ENCODE measurements at places on chromosomes 2 and 18.

DNA sequence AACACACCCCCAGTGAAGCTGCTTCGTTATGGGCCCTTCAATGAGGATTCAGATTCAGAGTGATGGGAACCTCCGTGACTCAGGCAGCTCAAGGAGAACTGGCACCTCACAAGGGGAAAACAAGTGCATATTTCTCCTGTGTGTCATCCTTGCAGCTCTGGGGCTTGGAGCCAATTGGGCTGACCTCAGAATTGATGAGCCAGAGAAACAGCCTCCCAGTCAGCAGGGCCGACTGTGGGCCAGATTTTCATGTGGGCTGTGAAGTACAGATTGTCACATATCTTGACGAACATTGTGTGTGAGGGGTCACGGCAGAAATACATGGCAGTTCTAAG is 189.6 kb upstream of the SP5 start:
- H3K27ac ChIP-seq = no peak overlapping the region
- DNase-seq = no peak
- no peak overlapping the region for H3K4me3 ChIP-seq
- H3K4me1 ChIP-seq = peaks cover 7% of the 10 kb centered on the region
- H3K27me3 ChIP-seq = no peaks in the 10 kb centered on the region

- DNase-seq = no peak
- no peak overlapping the region for H3K27ac ChIP-seq
- H3K36me3 ChIP-seq = no peaks in the 10 kb centered on the region
- no peaks in the 10 kb centered on the region for H3K4me1 ChIP-seq
- H3K4me3 ChIP-seq = no peak overlapping the region
Measured at GRCh38 chr2:175750195-175750594, 251.9 kb downstream of the LNPK start.

DNA sequence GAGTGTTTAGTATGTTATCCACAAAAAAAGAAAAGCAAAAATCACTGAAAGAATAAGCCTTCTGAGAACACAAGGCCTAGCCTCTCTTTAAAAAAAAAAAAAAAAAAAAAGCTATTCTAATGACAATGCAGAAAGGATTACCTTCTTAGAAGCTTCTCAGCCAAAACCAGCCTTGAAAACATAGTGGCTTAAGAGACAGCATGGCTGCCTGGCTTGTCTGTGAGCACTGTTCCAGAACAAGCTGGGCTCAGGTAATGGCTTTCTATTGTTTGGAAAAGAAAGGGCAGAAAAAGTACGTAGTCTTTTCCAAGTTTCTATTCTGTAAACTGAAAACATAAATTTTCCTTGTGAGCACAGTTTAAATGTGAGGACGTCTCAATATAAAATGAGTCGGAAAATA is 119.5 kb downstream of the MAP3K20 start:
- peaks cover 27% of the 10 kb centered on the region for H3K36me3 ChIP-seq
- no peaks in the 10 kb centered on the region for H3K27me3 ChIP-seq
- H3K27ac ChIP-seq = no peak overlapping the region

GRCh38 chr2:53033411-53033810 is 734.2 kb upstream of the CHAC2 start:
- H3K36me3 ChIP-seq = no peaks in the 10 kb centered on the region
- H3K27ac ChIP-seq = no peak overlapping the region
- H3K4me3 ChIP-seq = no peak overlapping the region
- H3K27me3 ChIP-seq = no peaks in the 10 kb centered on the region

DNA sequence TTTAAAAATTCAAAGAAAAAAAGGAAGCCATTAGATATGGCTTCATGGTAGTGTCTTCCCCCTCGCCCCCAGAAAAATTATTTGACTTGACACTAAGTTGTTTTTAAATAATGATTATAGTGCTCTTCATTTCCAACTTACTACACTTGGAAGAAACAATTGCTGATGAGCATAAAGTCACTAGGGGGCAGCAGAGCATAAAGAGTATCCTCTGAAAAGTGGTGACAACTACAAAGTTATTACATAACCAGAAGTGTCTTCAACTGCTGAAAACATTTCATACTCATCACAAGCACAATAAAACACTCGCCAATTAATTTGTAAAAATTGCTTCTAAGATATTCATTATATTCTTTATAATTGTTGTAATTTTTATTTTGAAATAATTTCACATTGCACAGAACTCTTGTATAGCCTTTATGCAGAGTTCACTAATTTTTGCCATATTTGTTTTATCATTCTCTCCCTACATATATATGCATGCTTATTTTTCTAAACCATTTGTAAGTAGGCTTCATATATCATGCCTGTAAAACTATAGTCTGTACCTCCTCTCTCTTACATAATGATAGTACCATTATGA is 54.9 kb downstream of the EXOC6B start:
- H3K36me3 ChIP-seq = no peaks in the 10 kb centered on the region
- H3K4me3 ChIP-seq = no peak overlapping the region
- no peak overlapping the region for H3K27ac ChIP-seq
- no peaks in the 10 kb centered on the region for H3K27me3 ChIP-seq

GRCh38 chr2:180707884-180708205 is 272.6 kb upstream of the UBE2E3 start:
- H3K27me3 ChIP-seq = no peaks in the 10 kb centered on the region
- no peak for DNase-seq
- no peak overlapping the region for H3K4me3 ChIP-seq

GRCh38 chr2:207318181-207318628 is 152.5 kb upstream of the KLF7 start:
- no peak overlapping the region for H3K27ac ChIP-seq
- H3K4me1 ChIP-seq = no peaks in the 10 kb centered on the region
- H3K36me3 ChIP-seq = no peaks in the 10 kb centered on the region
- DNase-seq = no peak
- no peak overlapping the region for H3K4me3 ChIP-seq

GRCh38 chr18:7678801-7679200 is 111.7 kb downstream of the PTPRM start:
- no peak for DNase-seq
- peaks cover 20% of the 10 kb centered on the region for H3K4me1 ChIP-seq
- no peak overlapping the region for H3K27ac ChIP-seq
- no peaks in the 10 kb centered on the region for H3K27me3 ChIP-seq
- H3K36me3 ChIP-seq = no peaks in the 10 kb centered on the region

DNA sequence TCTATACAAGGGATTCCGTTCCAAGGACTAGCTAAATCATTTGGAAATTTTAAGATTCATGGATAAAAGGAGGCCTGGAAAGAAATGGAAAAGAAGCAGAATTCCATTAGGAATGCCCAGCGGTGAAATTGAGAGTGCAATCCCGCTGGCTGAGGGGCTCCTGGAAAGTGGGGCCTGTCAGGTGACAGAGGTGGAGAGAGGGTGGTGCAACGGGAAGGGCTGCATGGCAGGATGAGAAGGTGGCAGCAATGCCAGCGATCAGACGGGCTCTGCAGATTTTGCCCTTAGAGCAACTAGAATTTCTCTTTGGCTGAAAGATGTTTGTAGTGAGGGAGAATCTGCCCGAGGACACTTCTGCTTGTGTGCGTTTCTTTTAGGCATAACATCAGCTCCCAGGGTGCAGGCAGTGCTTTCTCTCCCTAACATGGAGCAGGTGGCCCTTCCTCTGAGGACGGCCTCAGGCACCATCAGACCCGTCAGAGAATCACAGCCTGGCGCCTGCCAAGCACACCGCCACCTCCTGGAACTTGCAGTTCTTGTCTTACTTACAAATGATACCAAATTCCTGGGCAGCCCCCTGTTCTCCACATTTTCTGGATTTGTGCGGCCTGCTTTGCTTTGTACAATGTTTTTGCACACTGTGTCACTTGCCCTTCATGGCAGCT is 261.6 kb downstream of the NDUFA10 start:
- no peak for DNase-seq
- H3K27ac ChIP-seq = no peak overlapping the region
- H3K4me3 ChIP-seq = no peak overlapping the region

DNA sequence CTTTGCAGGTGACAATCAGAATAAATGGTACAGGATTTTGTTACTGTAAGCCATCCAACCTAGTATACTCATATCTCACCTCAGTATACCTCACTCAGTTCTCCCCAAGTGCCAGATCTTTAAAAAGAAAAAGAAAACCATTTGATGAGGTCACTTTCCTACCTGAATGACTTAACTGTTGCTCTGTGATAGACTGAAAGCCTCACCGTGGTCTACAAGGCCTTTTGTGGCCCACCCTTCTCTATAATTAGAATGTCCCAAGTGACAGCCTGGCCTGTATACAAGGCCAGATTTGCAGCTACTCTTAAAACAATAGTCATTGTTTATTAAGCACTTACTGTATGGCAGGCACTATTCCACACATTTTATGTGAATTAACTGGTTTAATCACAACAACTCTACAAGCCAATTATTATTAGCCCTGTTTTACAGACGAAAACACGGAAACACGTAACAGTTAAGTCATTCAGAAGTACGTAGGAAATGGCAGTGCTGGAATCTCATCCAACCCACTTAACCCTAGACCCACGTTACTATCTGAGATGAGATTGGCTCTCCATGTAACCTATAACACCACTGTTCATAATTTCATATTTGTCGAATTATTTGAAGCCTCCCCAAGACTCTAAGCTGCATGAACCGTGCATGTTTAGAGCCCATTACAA is 28.3 kb downstream of the PKP4 start:
- H3K36me3 ChIP-seq = no peaks in the 10 kb centered on the region
- no peaks in the 10 kb centered on the region for H3K27me3 ChIP-seq
- no peak overlapping the region for H3K4me3 ChIP-seq
- DNase-seq = no peak
- no peaks in the 10 kb centered on the region for H3K4me1 ChIP-seq
- no peak overlapping the region for H3K27ac ChIP-seq

DNA sequence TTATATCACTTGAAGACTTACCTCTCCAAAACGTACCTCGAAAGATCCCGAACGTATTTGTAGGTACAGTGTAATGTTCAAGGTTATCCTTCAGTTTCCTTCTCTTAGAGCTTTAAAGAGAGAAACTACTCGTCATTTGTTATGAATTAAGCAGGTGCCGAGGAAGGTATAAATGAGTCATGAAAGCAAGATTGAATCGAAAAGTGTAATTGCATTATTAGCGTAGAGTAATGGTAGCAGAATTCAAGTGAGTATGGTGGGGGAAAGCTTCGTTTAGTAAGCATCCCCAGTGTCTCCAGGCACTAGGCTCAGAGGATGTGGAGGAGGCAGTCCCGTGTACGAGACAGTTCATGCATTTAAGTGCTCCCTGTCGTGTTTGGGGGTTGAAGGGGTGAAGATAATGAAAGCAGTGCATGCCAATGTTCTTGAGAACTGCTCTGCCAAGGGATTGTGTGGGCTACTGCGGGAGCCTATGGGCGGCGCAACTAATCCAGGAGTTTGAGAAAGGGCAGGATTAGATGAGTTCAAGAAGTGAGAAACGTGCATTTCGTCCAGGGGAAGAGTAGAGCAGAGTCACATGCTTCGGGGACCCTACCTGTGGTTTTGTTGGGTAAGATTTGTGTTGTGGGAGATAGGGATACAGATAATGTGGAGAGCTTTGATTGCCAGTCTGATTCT is 858 bp downstream of the POLR1B start:
- H3K4me1 ChIP-seq = peaks cover 9% of the 10 kb centered on the region
- no peaks in the 10 kb centered on the region for H3K27me3 ChIP-seq
- H3K4me3 ChIP-seq = peak overlapping the region; percentile 97
- H3K27ac ChIP-seq = peak overlapping the region; percentile 98

- H3K27ac ChIP-seq = no peak overlapping the region
- no peaks in the 10 kb centered on the region for H3K4me1 ChIP-seq
- DNase-seq = no peak
- H3K4me3 ChIP-seq = no peak overlapping the region
- peaks cover 52% of the 10 kb centered on the region for H3K36me3 ChIP-seq
- no peaks in the 10 kb centered on the region for H3K27me3 ChIP-seq
Measured at GRCh38 chr2:65024149-65024829, 31.9 kb upstream of the CEP68 start.

DNA sequence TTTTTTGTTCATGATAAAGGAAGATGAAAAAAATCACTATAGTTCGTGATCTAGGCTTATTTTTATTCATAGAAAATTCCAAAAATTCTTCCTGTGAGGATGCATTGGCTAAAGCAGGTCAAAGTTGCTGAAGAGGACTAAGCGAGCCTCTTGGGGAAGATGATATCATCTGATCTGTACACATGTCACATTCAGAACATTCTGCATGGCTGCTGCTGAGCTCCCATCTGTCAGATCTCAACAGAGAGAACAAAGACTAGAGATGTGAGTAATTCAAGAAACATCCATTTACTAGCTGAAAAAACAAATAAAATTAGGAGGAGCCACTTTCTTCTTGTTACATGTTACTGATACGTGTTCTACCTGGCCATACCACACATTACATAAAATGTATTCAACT is 518.6 kb upstream of the FSIP2 start:
- no peaks in the 10 kb centered on the region for H3K4me1 ChIP-seq
- no peak overlapping the region for H3K27ac ChIP-seq
- H3K27me3 ChIP-seq = no peaks in the 10 kb centered on the region
- H3K4me3 ChIP-seq = no peak overlapping the region
- no peaks in the 10 kb centered on the region for H3K36me3 ChIP-seq

GRCh38 chr2:39728941-39729351 is 50.1 kb downstream of the THUMPD2 start:
- DNase-seq = peak; percentile 72
- H3K4me1 ChIP-seq = peaks cover 13% of the 10 kb centered on the region
- H3K27me3 ChIP-seq = no peaks in the 10 kb centered on the region
- H3K36me3 ChIP-seq = peaks cover 11% of the 10 kb centered on the region
- no peak overlapping the region for H3K4me3 ChIP-seq

DNA sequence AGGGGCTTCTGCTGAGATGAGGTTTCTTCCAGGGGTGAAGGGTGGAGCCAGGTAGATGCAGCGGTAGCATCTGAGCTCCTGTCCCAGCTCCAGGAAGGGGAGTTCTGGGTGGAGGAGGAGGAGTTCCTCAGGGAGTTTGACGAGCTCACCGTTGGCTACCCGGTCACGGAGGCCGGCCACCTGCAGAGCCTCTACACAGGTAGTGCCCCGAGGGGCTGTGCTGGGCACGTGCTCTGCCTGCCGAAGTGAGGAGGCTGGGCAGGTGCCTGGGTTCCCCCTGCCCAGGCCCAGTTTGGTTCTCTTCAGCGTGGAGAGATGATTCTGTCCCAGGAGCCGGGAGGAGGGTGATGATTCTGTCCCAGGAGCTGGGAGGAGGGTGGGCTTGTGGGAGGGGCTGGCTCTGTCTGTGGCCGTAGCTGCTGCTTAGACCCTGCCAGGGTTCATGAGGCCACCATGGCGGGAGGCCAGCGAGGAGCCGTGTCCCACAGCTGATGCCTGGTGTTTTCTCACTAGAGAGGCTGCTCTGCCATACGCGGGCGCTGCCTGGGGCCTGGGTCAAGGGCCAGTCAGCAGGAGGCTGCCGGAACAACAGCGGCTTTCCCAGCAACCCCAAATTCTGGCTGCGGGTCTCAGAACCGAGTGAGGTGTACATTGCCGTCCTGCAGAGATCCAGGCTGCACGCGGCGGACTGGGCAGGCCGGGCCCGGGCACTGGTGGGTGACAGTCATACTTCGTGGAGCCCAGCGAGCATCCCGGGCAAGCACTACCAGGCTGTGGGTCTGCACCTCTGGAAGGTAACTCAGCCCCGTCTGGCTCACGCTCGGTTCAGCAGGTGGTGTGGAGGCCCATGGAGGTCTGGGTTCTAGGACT is 8.2 kb downstream of the CAPN10 start:
- H3K4me3 ChIP-seq = no peak overlapping the region
- no peaks in the 10 kb centered on the region for H3K27me3 ChIP-seq
- H3K36me3 ChIP-seq = peaks cover 50% of the 10 kb centered on the region
- DNase-seq = no peak
- no peaks in the 10 kb centered on the region for H3K4me1 ChIP-seq

All from common myeloid progenitor, CD34-positive (primary cell).